Stimulated activated CD8-positive, alpha-beta memory T cell treated with anti-CD3 and anti-CD28 coated beads, Interleukin-7, amount 100 ng/mL, for 1 hour (primary cell): ENCODE measurements at places on chromosomes 16 and 17.

DNA sequence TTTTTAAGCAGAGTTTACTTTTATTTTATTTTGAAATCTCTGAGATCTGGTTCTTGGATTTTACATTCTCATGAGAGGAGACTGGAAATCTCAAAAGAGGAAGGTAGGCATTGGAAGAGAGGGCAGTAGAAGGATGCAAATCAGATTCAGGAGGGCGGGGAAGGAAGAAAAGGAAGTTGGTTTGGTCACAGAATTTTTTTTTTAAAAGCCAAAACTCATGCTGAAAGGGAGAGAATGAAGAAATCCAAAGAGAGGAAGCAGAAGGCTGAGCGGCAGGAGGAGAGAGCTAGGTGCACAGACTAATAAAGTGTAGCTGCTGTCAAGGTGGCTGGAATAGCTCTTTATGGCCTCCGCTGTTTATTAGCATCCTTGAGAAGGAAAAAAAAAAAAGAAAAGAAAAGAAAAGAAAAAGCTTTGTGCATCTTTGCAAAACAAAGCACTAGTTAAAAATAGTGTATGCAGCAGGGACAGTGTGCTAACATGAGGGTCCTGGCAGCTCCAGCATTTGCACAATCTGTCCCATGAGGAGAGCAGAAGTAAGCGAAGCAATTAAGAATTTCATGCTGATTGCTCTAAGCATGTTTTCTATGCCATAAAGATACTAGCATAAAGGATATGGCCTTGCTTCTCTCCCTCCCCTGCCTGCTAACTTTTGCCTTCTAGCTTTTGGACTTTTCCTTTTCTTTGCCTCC lies 194.2 kb downstream of the ZFHX3 start:
- DNase-seq = no peak

GRCh38 chr16:78596996-78597422 lies 497.6 kb downstream of the WWOX start:
- DNase-seq = no peak

GRCh38 chr17:44327715-44328449 lies 3.3 kb upstream of the SLC25A39 start:
- DNase-seq = no peak

DNA sequence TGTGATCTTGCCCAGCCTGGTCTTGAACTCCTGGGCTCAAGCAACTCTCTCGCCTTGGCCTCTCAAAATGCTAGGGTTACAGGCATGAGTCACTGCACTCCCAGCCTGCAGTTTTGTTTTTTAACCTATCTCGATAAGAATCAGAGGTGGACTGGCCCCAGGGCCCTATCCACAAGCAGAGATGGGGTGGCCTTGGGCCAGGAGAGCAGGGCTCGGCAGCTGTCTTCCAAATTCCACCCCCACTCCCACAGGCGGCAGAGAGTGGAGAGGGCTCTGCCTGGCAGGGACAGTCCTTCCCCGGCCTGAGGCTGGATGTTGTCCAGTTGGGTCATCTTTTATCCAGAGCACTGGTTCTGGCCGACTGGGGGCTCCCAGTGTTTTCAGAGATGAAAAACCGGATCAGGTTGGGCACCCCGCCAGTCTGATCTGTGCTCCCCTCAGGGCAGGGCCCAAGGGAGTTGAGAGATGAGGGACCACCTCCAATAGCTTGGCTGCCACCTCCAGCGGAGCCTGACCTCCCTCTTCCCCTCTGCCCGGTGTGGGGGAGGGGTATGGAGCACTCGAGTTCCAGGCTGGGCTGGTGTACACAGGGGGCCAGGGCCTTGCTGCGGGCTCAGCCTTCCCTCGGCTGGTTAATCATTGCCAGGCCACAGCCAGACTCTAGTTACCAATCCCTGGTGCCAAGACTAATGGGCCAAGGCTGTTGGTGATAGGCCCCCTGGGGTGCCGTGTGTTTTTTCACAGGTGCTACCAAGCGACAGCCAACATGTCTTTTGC lies 30.3 kb upstream of the MYO15B start:
- no peak for DNase-seq

- no peak for DNase-seq
These were observed 43.2 kb downstream of the CUEDC1 start for GRCh38 chr17:57911834-57912673.

DNA sequence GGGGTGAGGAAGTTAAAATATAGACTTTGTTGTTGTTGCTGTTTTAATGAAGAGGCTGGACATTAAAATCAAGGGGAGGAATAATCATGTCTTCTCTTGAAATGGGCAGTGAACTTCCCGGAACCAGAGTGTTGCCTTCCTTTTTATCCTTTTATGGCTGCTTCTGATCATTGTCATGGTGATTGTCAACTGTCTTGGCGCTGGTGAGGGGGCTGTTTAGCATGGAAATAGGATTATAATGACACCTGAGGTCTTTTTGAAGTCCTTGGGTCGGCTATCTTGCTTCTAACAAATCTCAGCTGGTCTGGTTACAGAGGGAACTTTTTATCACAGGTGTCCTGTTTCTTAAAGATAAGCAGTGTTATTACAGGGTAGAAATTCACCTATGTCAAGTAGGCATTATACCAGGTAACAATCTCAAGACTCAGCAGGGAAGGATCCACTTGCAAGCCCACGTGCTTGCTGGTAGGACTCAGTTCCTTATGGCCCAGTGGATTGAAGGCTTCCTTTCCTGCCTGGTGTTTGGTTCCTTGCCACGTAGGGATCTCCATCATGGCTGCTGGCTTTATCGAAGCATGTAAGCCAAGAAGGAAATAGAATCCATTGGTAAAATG lies 349.3 kb downstream of the WWOX start:
- no peak for DNase-seq

DNA sequence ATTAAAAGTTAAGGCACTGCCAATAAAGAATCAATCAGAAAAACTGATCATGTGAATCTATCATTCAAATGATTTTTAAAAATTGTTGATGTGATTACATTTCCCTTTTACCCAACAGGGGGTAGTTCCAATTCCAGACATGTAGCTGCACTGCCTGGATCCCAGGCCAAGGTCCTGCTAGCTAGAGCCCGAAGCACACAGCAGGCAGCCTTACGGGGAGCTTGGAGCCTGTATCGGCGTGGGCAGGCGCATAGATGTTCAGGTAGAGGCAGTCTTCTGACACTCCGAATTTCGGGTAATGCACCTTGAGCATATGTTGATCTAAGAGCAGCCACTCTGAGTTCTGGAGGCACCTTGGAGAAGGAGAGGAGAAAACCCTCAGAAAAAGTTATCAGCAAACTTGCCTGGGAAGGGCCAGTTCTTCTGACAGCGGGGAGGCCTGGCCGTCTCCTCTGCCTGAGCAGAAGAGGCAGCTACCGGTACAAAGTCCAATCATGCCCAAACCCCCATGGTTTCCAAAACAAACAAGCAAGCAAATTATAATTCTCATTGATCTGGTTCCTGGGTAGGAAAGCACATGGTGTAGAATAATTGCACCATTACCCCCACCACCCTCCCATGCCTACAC lies 3.6 kb downstream of the CES5A start:
- no peak for DNase-seq

DNA sequence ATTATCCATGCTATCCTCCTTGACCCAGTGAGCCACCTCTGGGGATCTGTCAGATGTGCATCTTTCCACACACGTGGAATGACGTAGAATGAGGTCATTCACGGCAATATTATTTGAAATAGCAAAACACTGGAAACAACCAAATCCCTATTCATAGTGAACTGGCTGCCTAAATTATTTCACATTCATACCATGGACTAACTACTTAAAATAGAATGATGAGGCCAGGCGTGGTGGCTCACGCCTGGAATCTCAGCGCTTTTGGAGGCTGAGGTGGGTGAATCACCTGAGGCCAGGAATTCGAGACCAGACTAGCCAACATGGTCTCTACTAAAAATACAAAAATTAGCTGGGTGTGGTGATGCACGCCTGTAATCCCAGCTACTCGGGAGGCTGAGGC lies 75.5 kb downstream of the RAP1GAP2 start:
- no peak for DNase-seq

GRCh38 chr17:73705594-73705993 lies 61.3 kb upstream of the SDK2 start:
- no peak for DNase-seq

DNA sequence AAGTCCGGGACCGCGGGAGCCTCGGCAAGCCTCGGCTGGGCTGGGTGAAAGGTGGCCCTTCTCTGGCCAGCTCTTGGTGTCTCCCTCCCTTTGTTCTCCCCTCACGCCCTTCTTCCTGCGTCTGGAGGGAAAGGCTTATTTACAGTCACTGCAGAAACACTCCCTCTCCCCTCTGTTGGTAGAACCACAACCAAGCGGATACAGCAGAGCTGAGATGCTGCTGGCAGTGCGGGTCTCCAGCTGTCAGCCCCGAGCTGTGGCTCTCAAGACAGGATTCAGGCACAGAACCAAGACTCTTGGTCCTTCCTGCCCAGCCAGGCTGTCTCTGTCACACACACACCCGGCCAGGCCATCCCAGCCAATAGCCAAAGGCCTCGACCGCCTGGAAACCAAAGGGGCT lies 133.3 kb downstream of the ENGASE start:
- DNase-seq = no peak

DNA sequence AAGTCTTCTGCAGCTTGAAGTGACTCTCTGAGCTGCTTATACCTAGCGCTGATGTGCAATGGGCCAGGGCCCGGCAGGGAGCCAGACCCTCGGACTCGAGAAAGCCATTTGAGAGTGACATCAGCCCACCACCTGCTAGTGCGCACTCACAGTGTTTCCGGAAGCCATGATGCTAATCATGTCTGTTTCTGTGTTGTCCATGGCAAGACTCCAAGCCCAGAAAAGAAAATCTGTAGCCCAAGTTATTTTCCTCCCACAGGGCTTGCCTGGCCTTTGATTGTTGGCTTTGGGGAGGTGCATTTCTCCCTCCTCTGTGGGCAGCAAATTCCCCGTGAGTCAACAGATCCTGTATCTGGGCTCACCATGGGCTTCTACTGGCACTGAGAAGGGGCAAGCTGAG lies 1.8 kb upstream of the CDRT4 start:
- no peak for DNase-seq

- no peak for DNase-seq
These were observed 2.9 kb downstream of the CRHR1 start for GRCh38 chr17:45787044-45787443.

- DNase-seq = no peak
These were observed 25.6 kb downstream of the IL21R start for GRCh38 chr16:27427538-27427937.

- no peak for DNase-seq
These were observed 306.9 kb upstream of the RBFOX1 start for GRCh38 chr16:7025616-7026190.

DNA sequence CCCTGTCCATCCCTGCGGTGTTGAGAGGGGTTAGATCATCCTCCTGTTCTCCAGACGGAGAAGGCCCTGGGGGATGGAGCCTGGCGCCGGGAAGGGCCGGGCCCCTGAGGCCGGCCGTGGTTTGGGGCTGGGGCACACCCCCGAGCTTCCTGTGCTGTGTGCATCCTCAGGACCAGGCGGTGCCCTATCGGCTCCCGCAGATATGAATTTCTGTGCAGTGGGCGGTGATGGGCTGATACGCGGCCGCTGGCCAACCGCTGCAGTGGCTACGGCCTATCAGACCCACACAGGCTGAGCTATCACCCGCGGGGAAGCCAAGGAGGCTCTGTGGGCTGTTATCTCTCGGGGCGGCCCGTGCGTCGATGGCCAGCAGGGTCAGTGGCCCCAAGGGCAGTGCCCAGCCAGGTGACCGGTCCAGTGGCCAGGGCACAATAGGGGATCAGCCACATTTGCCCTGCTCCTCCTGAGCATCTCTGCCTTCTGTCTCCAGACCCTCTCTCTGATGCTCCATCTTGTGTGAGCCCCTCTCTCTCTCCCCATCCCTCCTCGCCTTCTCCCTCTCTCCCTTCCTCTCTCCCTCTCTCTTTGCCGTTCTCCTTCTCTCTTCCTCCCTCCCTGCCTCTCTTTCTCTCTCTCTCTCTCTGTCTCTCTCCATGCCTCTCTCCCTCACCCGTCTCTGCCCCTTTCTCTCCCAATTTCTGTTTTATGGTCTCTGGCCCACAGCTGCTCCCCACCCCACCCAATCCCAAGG lies 38.7 kb downstream of the ZFPM1 start:
- no peak for DNase-seq

DNA sequence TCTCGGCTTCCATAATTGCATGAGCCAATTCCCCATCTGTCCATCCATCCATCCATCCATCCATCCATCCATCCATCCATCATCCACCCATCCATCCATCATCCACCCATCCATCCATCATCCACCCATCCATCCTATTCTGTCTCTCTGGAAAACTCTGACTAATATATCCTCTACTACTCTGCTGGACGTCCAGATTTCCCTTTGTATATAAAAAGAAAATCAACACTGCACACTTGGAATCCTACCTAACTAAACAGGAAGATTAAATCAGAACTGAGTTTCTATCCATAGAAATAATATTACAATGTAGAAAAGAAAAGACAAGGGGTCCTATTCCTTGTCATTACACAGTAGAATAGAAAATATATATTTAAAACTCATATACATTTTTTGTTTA lies 150.3 kb upstream of the CORO6 start:
- no peak for DNase-seq

GRCh38 chr16:59566446-59566845 lies 832.3 kb upstream of the GOT2 start:
- no peak for DNase-seq

- no peak for DNase-seq
These were observed 3.2 kb downstream of the HS3ST3A1 start for GRCh38 chr17:13598353-13599167.

GRCh38 chr17:31279401-31279800 lies 17.6 kb downstream of the OMG start:
- DNase-seq = no peak

DNA sequence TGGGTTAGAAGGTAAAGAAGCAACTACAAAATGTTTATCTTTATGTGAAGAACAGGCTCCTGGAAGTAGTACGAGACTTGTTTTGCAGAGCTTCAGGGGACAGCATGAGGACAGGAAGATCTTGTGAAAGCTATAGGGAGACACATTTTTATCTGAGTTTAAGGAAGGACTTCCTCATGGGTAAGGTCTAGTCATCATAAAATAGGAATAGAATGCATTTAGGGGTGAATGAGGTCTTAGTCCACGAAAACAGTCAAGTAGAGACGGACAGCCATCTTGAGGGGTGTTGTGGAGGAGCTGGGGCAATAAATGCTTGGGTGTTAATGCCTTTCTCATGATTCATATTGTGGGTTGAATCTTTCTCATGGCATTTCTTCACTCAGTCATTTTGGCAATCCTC lies 24.3 kb downstream of the KCNJ16 start:
- no peak for DNase-seq

DNA sequence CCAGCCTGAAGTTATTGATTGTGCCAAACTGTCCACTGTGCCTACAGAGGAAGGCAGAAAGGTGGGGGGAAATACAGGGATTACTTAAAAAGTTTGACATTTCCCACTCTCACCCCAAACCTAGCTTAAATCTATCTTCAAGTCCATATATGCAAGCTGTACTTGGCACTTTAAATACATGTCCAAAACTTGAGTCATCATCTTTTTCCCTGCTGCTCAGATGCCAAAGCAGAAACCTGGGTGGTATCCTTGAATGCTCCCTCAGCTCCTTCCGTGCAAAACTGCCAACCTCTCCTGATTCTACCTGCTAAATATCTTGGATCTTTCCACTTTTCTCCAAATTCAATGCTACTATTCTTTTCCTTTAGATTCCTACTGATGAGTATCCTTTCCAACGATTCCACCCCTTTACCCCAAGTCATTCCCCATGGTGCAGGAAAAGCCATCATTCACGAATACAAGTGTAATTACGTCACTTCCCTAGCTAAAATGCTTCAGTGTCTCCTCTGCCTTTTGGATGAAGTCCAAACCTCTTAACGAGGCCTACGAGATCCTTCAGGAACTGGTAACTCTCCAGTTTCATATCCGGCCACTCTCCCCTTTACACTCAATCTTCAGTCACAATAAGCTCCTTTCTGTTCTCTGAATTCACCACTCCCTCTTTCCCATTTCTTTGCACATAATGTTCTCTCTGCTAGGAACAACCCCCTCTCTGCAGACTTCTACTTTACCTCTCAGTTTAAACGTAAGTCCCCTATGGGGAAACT lies 9.3 kb downstream of the BECN1 start:
- no peak for DNase-seq
